ENCODE measurements at places on chromosomes 5 and 9.

DNA sequence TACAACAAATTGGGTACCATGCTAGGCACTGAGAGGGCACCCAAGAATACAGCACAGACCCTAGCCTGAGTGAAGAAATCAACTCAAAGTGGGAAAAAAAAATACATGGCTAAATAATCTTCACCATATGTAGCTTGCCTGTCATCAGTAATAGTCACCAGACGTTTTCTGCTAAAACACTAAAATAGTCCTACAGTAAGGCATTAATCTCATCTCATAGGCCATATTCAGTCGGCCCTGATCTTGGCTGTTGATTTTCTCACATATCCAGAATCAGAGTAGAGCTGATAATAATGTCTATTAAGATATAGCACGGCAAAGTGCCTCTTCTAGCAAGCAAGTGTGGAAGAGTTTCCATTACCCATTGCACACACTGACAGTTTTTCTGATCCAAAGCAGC is 322.1 kb upstream of the SLC30A5 start:
- DNase-seq: no peak

DNA sequence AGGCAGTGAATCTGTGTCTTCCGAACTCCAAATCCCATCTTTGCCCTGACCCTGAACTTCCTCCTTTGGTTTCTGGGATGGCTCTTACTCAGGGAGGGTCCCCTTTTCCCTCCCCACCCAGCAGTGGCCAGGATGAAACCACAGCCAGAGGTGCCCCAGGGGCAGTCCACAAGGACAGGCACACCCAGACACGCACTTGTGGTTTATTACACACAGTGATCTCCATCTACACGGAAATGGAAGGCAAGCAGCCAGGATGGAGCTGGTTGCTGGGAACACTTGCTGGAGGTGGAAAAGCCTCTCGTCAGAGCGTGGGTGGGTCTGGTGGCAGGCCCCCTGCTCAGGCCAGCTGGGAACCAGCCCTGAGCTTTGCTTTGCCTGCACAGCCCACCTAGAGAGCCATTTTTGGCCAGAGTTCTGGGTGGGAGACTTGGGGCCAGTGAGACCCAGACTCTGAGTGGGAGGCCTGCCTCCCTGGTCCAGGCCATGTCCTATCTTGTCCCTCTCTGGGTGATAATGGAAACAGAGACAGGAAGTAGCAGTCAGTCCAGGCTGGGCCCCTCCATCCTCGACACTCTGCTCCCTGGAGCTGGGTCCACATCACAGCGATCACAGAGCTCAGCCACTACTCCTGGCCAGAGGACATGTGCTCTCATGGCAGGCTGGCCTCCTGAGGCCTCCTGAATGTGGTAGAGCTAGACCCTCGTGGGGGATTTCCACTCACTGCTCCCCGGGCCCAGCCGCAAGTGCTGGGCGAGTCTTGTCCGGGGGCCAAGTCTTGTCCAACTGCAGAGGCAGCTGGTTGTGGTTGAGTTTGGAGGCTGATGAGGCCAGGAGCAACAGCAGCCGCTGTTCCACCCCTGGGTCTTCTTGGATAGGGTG is 5.1 kb upstream of the PHYKPL start:
- no peak for DNase-seq

DNA sequence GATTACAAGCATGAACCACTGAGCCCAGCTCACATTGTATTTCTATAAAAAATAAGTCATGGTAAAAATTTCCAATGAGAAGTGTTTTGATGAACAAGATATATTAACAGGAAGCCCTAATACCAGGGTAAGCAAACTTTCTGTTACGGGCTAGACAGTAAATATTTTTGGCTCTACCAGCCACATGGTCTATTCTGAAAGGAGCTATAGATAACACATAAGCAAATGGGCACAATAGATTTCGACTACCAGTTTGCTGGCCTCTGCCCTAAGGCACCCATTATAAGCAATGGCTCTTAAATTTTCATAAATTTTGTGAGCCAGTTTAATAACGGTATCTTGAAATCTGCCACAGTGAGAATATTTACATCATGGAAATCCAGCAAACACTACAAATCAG is 8.1 kb downstream of the UBQLN1 start:
- no peak for DNase-seq

- DNase-seq: no peak
Observed at GRCh38 chr9:8733131-8733954, 933.8 kb upstream of the DMAC1 start.

DNA sequence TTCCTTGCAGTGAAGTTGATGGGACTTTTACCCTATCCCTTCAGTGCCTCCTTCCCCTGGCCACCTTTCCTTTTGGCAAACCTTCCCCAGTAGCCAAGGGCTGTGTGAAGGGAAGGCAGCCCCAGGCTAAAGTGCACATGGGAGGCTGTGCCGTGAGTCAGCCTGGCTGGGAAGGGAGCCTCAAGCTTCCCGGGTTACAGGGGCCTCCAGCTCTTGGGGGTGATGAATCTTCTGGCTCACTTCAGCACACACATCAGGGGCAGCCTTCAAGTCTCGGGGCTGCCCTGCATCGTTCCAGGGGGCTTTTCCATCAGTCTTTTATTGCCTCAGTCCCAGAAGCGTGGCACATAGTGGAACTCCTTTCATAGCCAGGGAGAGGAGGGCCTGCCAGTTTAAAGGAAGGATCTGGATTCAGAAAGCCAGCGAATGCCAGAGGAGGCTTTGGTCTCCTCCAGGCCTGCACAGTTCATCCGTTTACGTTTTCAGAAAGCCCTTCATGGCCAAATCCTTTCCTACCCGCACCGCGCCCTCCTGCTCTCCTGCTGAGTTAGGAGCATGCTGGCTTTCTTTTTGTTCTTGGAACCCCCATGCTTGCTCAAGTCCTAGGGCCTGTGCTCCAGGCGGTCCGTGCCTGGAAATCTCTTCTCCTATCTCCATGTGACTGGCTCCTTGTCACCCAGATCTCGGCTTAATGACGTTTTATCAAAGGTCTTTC is 134.8 kb upstream of the KLF4 start:
- no peak for DNase-seq

DNA sequence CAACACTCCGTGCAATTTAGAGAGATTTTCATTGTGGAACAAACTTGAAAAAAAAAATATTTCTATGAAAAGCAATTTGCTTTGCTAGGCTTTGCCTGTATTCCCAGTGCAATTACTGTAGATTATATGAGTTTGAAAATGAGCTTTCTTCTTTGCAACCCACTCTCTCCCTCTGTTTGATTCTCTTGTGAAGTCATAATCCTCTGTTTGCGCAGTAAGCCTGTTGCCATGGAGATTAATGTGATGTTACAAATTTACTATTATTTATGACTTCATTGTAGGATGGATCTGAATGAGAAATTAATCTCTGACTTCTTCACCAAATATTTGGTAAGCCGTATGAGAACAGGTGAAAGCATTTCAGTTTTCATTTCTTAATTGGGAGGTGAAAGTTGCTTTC is 320.3 kb downstream of the SPATA31D1 start:
- no peak for DNase-seq

GRCh38 chr5:177442066-177442826 is 4.4 kb upstream of the PRR7 start:
- no peak for DNase-seq

GRCh38 chr9:95197692-95198271 is 119.7 kb downstream of the FANCC start:
- no peak for DNase-seq

GRCh38 chr5:178314061-178314660 is 81.6 kb upstream of the PHYKPL start:
- no peak for DNase-seq

DNA sequence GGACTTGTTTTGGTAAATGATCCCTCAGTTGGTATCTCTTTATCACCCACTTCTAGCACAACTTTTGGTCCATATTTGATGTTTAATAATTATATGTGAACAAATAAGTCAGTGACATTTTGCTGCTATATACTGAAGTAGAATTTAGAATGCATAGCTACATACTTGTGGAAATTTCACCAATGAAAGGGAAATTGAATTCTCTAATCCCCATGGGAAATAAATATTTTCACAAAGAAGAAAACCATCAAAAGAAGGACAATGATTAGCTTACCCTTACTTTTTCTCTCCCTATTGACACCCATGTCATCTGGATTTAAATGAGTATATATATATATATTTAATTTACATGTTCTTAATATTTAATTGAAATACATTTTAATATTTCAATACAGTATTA is 94.3 kb upstream of the DAB2 start:
- no peak for DNase-seq

- DNase-seq: no peak
Observed at GRCh38 chr9:17600962-17601593, 22.2 kb downstream of the SH3GL2 start.

DNA sequence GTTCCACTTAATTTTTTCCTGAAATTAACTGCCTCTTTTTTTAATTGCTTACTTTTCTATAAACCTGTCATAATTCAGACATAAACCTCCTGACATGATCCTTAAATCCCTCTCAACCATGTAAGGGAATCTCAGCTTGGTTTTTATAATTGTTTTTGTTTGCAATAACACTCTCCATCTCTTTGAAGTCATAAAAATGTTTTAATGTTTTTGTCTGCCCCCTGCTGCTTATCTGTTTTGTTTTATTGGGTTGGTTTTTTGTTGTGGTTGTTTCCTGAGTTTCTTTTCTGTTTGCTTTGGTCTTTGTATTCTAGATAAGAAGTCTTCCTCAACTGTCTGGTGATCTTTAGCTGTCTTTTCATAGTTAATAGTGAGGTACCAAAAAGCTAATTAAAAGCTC is 142.0 kb downstream of the CDH6 start:
- no peak for DNase-seq

GRCh38 chr5:96522635-96523355 is 89.7 kb upstream of the PCSK1 start:
- no peak for DNase-seq

GRCh38 chr9:131611586-131612315 is 66.4 kb downstream of the PRRT1B start:
- no peak for DNase-seq

DNA sequence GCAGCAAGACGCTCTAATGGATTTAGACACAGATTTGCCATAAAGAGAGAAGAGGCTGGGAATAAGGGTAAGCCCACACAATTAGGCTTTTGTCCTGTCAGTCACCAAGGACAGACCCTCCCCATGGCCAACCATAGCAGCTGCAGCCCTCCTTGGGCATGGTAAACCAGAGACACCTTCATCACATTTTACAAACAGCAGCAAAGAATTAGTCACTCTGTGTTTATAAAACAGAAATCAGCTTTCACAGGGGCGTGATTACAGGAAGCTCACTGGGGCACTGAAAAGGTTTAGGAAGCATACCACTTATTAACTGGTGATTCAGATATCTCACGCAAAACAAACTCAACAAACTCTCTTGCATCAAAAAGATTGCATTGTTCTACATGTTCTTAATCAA is 37.3 kb upstream of the ZNF622 start:
- DNase-seq: no peak

DNA sequence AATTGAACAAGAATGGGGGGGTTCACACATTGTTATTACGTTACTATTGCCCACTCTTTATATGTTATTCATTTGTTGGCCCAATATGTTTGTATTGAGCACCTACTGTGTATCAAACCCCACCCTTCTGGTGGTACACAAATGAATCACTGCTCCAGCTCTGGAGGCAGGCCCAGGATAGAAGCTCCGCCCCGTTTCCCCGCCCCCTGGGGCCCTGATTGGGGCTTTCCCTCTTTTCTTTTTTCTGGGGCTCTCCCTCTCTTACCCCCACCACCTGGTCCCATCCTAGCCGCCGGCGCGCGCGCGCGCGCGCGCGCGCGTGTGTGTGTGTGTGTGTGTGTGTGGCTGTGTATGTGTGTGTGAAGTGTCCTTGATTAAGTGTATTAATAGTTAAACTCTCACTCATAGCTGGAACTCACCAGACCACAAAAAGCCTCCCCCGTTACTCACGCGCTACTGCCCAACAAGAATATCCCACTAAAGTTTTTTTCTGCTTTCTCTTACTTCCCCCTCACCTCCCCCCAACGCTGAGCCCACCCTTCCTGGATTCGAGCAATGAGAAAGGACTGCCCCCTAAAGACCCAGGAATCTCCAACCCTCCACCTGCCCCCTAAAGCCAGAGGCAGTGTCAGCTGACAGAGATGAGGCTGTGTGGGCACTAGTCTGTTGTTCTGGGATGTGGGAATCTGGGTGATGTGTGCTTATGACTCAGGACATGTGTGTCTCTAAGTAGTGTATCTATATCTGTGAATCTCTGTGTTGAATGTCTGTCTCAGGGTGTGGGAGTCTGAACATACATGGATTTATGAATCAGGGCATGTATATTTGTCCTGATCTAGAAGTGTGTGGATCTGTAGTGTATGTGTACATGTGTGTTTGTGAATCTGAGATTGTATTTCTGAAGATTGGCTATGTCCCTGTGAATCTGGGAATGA is 4.0 kb downstream of the CXXC5 start:
- no peak for DNase-seq

- no peak for DNase-seq
Observed at GRCh38 chr9:96061293-96061987, 185.9 kb downstream of the ERCC6L2 start.

GRCh38 chr5:39518516-39518915 is 93.7 kb upstream of the DAB2 start:
- no peak for DNase-seq

- DNase-seq: no peak
Observed at GRCh38 chr9:72089451-72090130, 29.2 kb upstream of the C9orf57 start.

- DNase-seq: no peak
Observed at GRCh38 chr5:78959767-78960166, 25.3 kb downstream of the ARSB start.

DNA sequence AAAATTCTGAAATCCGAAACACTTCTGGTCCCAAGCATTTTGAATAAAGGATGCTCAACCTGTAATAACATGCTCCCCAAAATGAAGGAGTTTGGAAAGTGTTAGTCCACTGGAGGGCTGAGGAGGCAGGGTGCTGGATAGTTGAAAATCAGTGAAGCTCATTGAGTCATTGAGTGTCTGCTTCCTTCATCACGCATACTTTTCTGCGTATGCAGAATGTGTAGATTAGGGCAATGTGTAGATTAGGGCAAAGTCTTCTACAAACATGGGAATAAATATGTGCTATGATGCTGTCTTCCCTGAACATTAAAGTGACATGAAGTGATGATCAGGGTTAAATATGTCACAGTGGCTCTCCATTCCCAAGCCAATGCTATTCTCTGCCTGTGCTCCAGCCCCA is 193.8 kb downstream of the CFAP90 start:
- DNase-seq: no peak

Measured in activated naive CD4-positive, alpha-beta T cell (primary cell).